Smooth muscle cell of bladder (primary cell): ENCODE measurements at places on chromosomes 2 and 18. TPM values are rescaled to one million over a fixed set of nuclear protein-coding genes. Genes with fewer than 3 reads are reported as not detected.

Gene ATIC
- 21.0 and 21.2 TPM in 2 replicates for total RNA-seq

Gene FTCDNL1
- 0.92 and 1.00 TPM in 2 replicates for total RNA-seq

Gene GPR17
- not detected in 2 replicates for total RNA-seq

Gene SERPINB5
- total RNA-seq, result 0.09 and 0.14 TPM in 2 replicates

Gene PROKR1
- total RNA-seq, result not detected in 2 replicates

Gene CCDC178
- total RNA-seq, result 0.14 and 0.28 TPM in 2 replicates

Gene AGXT
- total RNA-seq, result 0.14 TPM in 1 of 2 replicates, not detected in the other

Gene OBSL1
- total RNA-seq, result 37.8 and 56.8 TPM in 2 replicates
